Activated T-helper 9 cell treated with anti-CD3 and anti-CD28 coated beads, Interleukin-2, amount 50 U/mL, for 16 hours (primary cell): ENCODE measurements at places on chromosomes 1 and 21.
A peak's percentile ranks its signal among the peaks of the same experiment; 100 is the strongest.

GRCh38 chr1:10185759-10186158 lies 24.6 kb upstream of the KIF1B start:
- DNase-seq, result no peak

- no peak for DNase-seq
These were observed 14.8 kb downstream of the MMEL1 start for GRCh38 chr1:2617971-2618470.

DNA sequence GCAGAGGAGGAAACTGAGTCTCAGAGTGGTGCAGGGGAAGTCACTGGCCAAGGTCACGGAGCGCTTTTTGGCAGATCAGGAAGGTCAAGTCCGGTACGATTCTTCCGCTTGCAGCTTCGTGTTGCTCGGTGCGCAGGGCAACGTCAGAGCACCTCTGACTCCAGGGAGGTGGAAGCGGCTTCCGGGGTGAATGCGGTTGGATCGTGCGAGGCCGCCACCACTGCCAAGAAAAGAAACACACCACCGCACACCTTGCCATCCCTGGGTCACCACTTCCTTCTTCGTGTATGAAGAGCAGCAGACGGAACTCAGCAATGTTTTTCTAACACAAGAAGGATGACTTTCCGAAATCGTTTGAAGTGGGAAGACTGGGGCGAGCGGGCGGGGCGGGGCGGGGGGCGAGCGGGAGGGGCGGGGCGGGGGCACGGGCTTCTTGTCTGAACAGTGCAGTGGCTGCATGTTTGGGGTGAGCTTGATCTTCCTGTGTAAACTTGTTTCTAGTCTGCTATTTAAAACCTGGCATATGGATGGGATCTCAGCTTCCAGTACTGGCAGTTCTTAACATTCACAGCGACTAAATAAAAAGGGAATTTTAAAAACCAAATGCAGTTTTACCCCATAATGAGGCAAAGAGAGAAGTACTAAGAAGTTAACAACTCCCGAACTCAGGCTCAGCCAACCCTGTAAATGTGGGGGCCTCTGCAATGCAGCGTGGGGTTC lies 300.0 kb downstream of the RRAGC start:
- peak; percentile 59 for DNase-seq

DNA sequence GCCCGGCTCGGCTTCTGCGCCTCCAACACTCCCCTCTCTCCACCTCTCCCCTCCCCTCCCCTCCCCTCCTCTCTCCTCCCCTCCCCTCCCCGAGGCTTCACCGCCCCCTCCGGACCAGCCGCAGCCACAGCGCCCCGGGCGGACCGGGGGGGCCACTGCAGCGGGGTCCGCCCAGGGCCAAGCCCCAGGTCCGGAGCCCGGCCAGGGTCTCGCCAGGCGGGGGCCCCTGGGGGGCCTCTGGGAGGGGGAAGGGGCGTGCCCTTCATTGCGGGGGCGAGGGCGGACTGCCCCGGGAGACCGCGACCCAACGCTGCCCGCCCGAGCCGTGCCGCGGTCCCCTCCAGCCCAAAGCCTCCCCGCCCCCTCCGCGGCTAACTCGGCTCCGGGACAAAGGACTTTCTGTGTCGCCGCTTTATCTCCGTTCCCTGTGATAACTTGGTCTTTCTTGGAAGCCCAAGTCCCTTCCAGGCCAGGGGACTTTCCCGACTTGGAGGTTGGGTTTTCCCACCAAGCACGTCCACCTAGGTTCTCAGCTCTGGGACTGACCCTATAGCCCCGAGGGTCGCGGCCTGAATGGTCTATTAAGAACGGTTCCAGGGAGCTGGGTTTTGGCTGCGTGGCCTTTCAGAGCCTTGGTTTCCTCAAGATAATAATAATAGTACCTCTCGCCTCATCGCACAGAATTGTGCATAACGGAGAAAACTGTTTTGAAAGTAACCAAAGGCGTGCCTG lies at the start of gene UBQLN4:
TSS of gene UBQLN4 (minus strand) at position 31 of the 732 bp plus-strand sequence. CDS start 97 bp downstream, outside the sequence.
- DNase-seq, result peak; percentile 82

DNA sequence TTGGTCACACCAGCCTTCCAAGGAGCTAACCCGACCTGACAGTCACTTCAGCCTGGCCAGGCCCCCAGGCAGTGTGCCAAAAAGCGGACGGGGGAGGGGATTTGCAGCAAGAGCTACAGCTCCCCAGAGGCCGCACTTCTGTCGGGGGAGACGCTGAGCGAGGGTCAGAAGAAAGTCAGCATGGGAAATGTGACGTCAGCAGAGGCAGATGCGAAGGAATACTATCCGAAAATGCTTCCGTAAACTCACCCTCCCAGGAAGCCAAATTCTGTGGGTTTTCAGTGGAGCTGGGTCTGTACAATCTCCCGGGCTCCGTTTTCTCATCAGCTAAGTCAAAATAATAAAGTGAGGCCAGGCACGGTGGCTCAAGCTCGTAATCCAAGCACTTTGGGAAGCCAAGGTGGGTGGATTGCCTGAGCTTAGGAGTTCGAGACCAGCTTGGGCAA lies 28.5 kb upstream of the ECE1 start:
- no peak for DNase-seq

DNA sequence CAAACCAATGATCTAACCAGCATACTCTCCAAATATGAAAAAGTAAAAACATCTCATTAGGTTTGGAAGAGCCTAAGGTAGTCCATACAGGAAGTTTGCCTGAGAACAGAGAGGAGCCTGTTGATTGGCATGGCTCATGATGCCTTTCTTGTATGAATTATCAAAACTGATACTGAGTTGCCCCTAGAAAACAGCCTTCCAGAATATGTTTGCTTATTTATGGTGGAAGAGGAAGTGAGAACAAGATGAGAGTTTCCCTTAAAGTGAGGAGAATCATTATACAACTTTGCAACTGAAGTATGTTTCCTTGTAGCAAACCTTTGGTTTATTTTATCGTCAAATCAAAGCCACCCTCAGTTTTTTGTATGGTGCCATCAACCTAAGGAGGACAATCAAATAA lies 23.8 kb upstream of the KIAA1614 start:
- DNase-seq, result no peak

DNA sequence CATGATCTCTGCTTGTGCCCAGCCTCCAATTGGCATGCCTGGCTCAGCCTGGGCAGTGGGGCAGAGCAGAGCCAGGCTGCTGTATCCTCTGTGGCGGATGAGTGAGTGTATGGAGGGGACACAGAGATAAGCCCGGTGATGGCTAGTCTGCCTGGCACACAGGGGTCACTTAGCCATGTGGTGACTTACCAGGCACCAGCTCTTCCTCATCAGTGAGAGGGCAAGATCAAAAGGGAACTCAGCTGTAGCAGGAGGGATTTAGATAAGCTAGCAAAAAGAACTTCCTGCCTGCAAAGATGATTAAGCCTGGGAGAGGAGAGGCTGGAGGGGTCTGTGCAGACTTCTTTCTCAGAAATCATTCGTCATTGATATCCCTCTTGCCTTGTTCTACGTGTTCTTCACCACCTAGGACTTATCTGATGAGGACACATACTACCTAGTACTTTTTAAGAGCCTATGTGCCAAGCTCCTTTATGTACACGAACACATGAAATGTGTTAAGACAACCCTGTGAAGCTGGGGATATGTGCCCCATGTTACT lies 7.9 kb downstream of the KIF21B start:
- no peak for DNase-seq

GRCh38 chr21:20789729-20790500 lies 208.3 kb upstream of the NCAM2 start:
- DNase-seq, result no peak

DNA sequence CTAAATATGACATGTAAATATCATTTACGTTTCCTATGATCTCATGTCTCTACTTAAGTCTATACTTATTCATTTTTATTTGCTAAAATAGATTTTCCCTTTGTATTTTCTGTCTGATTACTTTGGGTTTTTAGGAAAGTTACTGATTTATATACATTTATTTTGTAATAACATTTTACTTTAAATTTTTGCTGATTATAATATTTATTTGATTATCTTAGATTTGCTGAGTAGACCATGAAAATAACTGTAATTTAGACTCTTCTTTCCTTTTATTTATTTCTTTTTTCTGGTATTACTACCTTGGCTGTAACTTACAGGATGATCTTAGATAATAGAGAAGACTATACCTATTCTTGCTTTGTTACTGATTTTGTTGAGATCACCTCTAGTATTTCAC lies 159.9 kb upstream of the POGK start:
- no peak for DNase-seq

DNA sequence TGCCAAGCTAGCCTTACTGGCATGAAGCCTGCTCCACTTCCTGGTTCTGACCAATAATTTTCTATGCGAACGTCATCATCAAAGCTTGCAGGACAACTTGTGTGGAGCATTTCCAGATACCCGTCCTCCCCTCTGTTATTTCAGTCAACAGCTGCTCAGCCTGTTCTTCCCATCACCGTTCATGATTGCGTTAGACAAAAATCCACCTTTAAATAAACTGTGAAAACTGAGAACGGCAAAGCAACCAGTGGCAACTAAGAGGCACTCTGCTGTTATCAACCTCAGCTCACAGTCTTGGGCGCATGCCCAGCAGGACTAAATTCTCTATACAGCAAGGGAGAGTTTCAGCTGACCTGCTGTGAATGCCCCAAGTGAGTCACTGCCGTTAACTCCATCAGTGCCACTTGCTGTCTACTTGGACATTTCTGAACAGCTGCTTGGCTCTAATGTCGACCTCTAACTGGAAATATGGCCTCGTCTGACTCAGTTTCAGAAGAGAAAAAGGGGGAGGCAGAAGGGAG lies 207.4 kb upstream of the RUNX1 start:
- DNase-seq, result no peak

GRCh38 chr1:66207484-66207883 lies 326.5 kb upstream of the SGIP1 start:
- no peak for DNase-seq

DNA sequence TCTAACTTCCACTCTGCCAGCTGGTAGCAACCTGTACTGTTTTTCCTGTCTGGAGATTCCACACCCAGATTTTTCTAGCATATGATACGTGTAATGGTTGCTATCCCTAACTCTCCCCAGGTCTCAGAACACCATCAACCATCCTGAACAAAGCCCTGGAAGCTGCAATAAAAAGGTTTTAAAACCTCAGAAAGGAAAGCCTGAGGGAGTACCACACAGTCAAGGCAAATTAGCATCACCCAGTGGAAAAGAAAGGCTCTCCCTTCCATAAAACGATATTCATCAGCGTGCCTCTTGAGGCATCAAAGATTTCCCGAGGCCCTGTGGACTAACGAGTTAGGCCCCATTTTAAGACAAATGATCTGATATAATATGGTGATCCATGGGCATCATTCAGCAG lies 421.0 kb downstream of the ADGRL2 start:
- no peak for DNase-seq

DNA sequence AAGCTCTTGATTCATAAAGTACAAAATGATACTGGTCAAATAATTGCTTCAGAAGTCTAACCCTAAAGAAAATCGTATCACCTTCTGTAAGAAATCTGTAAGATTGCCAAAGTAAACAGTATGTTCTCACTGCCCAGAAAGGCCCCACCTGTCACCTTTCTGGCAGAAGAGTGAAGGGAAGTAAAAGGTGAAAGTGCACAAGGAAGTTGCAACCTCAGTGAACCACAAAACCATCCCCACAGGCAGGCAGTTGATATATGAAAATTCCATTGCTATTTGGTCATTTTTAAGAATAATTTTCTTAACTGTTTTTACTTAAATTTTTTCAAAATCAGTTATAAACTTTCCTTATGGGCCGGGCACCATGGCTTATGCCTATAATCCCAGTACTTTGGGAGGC lies 48.5 kb upstream of the FBXO28 start:
- DNase-seq, result no peak

DNA sequence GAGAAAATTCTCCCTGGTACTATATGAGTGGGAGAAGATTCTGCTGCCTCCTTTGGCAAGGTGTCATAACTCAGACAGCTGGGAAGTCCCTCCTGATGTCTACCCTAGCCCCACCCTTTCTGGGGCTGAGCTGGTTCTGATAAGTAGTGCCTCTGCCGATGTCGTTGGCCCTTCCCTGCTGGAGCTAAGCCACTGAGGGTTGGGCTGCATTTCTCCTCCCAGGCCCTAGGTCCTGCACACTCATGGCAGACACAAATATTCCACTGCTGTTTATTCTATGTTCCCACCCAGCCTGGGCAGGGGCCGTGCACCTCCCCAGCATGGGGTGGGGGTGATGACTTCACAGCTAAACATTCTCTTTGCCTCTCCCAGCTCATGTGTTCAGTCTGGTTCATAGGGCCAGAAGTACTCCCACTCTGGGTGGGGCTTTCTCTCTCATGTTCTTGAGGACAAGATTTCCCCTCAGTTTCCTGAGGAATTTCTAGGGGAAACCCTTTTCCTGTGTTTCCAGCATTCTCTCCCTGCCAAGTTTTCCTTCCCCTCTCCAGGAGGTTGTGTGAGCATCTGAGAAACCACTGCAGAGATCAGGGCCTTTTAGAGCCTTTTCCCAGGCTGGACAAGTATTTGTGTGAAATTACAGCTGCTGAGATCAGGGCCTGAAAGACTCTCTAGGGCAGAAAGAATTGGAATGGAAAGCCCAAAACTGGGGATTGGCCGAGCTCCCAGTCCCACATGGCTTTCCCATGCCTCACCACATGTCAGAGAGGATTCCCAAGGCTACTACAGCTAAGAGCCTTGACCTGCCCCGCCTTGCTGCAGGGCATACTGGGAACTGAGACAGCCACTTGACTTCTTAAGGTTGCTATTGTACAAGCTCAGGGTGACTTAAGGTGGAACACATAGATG lies 66.2 kb downstream of the ATP2B4 start:
- no peak for DNase-seq

GRCh38 chr1:185468626-185469025 lies 151.6 kb upstream of the IVNS1ABP start:
- DNase-seq, result no peak

- no peak for DNase-seq
These were observed 25.1 kb downstream of the IGFN1 start for GRCh38 chr1:201215531-201216357.

GRCh38 chr1:95957748-95958147 lies 723.7 kb downstream of the RWDD3 start:
- DNase-seq, result no peak

DNA sequence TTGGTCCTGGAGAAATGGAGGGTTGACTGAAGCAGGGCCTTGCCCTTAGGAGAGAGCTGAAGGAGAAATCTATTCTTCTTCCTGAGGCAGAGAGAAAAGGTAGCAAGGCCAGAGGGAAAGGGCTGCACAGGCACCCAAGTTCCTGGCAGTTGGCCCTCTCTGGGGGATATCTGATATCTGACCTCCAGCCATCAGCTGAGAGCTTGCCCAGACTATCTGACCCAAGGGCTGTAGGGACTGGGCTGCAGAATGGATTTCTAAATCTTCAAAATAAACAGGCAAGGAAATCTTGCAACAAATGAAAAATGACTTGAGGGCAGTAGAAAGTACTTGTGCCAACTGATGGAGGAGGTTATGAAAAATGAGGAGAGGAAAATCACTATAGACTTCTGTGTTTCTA lies 498 bp upstream of the CLCA2 start:
- no peak for DNase-seq

DNA sequence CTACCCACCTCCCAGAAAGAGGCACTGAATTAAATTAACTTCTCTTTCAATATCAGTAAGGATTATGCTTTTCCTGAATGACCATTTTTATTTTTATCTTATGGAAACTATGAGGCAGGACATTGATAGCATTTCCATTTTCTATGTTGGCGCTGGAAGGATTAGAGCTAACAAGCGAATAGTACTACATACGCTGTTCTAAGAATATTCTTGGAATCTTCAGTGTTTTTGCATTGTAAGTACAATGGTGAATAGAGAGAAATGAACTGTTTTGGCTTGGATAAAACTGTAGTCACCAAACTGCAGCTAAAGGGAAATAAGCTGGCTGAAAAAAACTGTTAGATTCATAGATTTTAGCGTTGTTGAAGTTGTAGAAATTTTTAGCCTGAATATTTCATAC lies 779.0 kb upstream of the ADGRL4 start:
- DNase-seq, result no peak

GRCh38 chr1:238370599-238370998 lies 479.9 kb upstream of the ZP4 start:
- DNase-seq, result no peak

- no peak for DNase-seq
These were observed 6.3 kb upstream of the PHTF1 start for GRCh38 chr1:113765306-113766230.
